ENCODE measurements at places on chromosomes 6 and 20.
A peak's percentile ranks its signal among the peaks of the same experiment; 100 is the strongest.

DNA sequence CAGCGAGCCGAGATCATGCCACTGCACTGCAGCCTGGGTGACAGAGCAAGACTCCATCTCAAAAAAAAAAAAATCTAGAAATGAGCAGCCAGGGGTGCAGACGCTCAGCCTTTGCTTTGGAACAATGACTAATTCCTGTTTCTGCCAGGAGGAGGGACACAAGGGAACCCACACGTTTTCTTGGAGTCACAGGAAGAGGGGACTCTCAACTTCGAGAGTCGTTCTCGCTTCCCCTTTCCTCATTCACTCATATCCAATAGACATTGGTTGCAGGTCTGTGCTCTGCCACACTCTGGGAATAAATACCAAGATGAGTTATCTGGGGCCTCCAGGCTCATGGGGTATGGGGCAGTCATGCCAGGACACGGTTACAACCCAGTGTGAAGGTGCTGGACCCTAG lies 91.5 kb upstream of the RREB1 start:
- DNase-seq = no peak

DNA sequence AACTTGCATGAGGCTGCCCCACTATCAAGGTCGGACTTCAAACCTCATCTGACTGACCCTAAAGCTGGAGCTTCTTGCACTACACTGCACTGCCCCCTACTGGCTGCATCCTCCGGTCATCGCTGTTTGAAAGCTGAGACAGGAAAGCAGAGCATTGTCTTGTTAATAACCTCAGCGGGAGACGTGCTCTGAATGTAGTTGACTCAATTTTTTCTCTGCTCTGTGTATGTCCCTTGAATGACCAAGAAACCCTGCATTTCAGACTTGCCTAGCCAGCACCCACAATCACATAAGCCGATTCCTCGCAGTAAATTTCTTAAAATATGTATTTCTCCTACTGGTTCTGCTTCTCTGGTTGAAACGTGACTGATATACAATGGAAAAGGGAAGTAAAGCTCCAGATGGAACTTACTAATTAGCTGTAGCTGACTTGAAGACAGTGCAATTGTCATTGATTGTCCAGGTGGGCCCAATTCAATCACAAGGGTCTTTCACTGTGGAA lies 27.8 kb downstream of the TCF21 start:
- DNase-seq = peak; percentile 57

DNA sequence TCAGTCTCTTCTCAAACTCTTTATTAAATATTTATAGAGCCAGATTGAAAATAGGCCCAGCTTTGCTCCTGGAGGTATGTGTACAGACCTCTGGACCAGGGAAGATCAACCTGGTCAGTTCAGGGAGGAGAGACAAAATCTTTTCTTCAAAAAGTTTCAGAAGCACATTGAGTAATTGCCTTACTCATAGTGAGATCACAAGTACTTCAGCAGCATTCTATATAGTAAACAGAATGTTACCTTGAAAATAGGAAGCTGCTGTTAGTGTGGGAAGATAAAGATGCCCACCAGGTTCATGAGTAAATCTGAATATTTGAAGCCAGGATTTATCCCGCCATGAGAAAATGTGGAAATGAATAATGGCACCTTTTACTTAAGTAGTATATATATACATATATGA lies 665.9 kb upstream of the CITED2 start:
- no peak for DNase-seq

DNA sequence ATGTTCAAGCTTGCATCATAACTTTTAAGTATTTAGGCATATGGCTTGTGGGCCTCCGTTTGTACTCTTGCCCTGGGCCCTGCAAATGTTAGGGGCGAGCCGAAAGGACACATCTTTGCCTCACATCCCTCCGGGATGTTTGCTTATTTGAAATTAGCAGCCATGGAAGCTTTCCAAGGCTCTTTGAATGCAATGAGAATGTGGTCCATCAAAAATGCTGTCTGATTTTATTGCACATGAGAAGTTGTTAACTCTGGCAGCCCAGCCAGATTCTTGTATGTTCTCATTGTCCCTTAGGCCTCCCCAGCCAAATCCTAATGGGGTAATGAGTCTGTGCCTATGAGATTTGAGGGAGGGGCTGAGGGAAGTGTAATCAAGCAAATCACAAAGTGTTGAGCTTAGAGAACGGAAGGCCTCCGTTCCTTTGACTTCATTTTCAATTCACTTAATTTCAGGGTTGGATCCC lies 261.2 kb upstream of the MARCKS start:
- no peak for DNase-seq

GRCh38 chr6:34249469-34250261 lies 859 bp upstream of the SMIM29 start:
- DNase-seq = no peak

All from thoracic aorta (tissue), 2 donors.